Osteoblast (primary cell): ENCODE measurements at places on chromosomes 4 and X. TPM values are rescaled to one million over a fixed set of nuclear protein-coding genes. Genes with fewer than 3 reads are reported as not detected.

The SYP gene
- 0.29 and 0.36 TPM in 2 replicates for total RNA-seq

The GRIA3 gene
- total RNA-seq, result 3.3 and 6.8 TPM in 2 replicates

The IDS gene
- total RNA-seq, result 48.9 and 50.4 TPM in 2 replicates

The SLC25A14 gene
- total RNA-seq, result 10.9 and 13.3 TPM in 2 replicates

The TLR3 gene
- 8.0 and 8.8 TPM in 2 replicates for total RNA-seq

The ZAR1 gene
- total RNA-seq, result not detected in 2 replicates

The VSIG4 gene
- total RNA-seq, result 0.72 TPM in 1 of 2 replicates, not detected in the other

The NAP1L2 gene
- 0.29 TPM in 1 of 2 replicates, not detected in the other for total RNA-seq

The TRMT2B gene
- 13.8 and 15.9 TPM in 2 replicates for total RNA-seq

The SULT1B1 gene
- total RNA-seq, result not detected in 2 replicates

The KLB gene
- total RNA-seq, result not detected in 2 replicates

The SLC6A14 gene
- not detected in 2 replicates for total RNA-seq

The TMLHE gene
- total RNA-seq, result 13.8 and 15.0 TPM in 2 replicates

The SMARCA1 gene
- total RNA-seq, result 44.8 and 58.6 TPM in 2 replicates

The CCDC160 gene
- 0.36 and 0.59 TPM in 2 replicates for total RNA-seq

The NPNT gene
- 0.36 and 0.59 TPM in 2 replicates for total RNA-seq

The F9 gene
- total RNA-seq, result not detected in 2 replicates

The TMSB15B gene
- total RNA-seq, result 3.8 and 4.0 TPM in 2 replicates

The PNMA6F gene
- total RNA-seq, result not detected in 2 replicates

The CT45A5 gene
- total RNA-seq, result not detected in 2 replicates

The ALB gene
- under 0.01 TPM in 1 of 2 replicates, not detected in the other for total RNA-seq

The CLIC2 gene
- total RNA-seq, result 1.1 and 1.2 TPM in 2 replicates

The GLRA3 gene
- total RNA-seq, result not detected in 2 replicates

The G3BP2 gene
- total RNA-seq, result 159 and 171 TPM in 2 replicates

The RHOXF2B gene
- total RNA-seq, result not detected in 2 replicates

The RAB33A gene
- 6.2 and 8.0 TPM in 2 replicates for total RNA-seq

The NLGN3 gene
- total RNA-seq, result 0.29 and 0.36 TPM in 2 replicates

The C4orf46 gene
- total RNA-seq, result 12.3 and 12.7 TPM in 2 replicates

The ADAMTS3 gene
- 1.2 and 2.2 TPM in 2 replicates for total RNA-seq

The FGF16 gene
- total RNA-seq, result under 0.01 and 0.36 TPM in 2 replicates

The ELF4 gene
- 24.8 and 25.0 TPM in 2 replicates for total RNA-seq

The MAGEB4 gene
- total RNA-seq, result not detected in 2 replicates
